ENCODE measurements at places on chromosomes 5 and 9.

- no peak for DNase-seq
These were observed 18.7 kb upstream of the ROPN1L start for GRCh38 chr5:10423022-10423421.

- no peak for DNase-seq
These were observed 154.6 kb downstream of the FSTL4 start for GRCh38 chr5:133457439-133458355.

DNA sequence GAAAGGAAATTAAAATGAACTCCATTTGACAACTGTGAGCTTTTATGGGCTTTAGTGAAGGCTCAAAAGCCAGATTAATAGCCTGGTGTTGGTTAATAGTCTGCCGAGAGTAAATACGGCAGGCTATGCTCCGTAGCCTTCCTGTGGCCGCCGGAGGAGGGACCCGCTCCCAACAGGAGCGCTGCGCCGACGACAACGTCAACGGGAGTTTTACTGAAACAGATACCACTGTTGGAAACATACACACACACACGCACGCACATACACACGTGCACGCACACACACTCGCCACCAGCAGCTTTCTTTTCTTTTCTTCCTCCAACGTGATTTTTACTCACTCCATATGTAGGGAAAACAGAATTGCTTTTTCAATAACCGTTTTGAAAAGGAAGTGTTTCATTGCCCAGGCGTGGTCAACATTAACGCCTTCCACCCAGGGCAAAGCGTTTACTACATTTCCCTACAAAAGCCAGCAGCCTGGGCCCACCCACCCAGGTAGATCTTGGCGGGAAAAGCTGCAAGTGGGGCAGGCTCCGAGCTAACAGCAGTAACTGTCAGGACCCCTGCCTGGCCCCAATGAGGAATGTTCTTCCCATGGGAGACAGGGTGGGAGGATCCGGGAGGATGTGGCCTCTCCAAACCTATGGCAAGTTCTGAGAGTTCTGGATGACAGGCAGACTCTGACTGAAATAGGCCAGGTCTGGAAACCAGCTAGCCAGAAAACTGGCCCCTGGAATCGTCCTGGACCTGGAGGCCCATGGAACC, 72.3 kb downstream of the PAX5 start:
- no peak for DNase-seq

DNA sequence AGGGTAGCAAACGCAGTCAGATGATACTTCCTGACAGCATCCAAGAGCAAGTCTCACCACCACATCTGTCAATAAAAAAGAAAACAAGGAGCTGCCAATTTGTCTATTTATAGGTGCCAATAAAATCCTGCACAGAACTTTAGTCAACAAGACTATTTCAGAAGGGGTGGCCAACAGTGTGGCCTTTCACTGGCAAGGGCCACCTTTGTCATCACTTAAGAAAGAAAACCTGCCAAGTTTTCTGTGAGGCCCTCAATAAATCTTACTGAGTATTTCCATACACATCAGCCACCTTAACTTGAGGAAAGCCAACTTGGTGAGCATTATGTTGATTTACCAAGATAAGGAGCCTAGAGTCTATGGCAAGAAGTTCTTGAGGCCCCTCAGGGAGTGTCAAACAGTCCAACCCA, 312.3 kb downstream of the ENC1 start:
- no peak for DNase-seq

Measured in left hindlimb (tissue), 1 donor.